ENCODE measurements at places on chromosomes 16 and 17.

DNA sequence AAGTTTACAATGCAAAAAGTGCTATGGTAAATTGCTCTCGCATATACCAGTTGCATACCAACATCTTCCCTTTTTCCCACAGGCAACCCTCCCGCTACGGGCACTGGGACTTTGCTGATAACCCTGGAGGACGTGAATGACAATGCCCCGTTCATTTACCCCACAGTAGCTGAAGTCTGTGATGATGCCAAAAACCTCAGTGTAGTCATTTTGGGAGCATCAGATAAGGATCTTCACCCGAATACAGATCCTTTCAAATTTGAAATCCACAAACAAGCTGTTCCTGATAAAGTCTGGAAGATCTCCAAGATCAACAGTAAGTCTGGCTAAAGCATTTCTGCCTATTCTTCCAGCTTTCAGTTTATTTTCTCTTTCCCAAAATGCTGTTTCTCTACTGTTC, 27.9 kb upstream of the HSBP1 start:
- DNase-seq: no peak

GRCh38 chr16:78289844-78290277, 190.4 kb downstream of the WWOX start:
- no peak for DNase-seq

DNA sequence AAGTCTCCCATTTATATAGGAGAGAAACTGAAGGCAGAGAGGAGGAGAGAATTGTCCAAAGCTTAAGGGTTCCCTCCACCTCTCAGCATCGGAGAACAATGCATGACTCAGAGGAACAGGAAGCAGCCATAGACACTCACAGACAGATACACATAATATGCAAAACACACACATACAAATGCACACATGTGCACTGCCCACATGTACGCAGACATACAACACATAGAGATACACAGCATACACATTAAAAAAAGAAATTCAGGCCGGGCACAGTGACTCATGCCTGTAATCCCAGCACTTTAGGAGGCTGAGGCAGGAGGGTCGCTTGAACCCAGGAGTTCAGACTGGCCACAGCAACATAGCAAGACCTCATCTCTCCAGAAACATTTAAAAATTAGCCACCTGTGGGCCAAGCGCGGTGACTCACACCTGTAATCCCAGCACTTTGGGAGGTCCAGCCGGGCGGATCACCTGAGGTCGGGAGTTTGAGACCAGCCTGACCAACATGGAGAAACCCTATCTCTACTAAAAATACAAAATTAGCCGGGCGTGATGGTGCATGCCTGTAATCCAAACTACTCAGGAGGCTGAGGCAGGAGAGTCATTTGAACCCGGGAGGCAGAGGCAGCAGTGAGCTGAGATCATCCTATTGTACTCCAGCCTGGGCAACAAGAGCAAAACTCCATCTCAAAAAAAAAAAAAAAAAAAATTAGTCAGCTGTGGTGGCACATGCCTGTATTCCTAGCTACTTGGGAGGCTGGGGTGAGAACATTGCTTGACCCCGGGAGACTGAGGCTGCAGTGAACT, 11.3 kb downstream of the ERAL1 start:
- no peak for DNase-seq

DNA sequence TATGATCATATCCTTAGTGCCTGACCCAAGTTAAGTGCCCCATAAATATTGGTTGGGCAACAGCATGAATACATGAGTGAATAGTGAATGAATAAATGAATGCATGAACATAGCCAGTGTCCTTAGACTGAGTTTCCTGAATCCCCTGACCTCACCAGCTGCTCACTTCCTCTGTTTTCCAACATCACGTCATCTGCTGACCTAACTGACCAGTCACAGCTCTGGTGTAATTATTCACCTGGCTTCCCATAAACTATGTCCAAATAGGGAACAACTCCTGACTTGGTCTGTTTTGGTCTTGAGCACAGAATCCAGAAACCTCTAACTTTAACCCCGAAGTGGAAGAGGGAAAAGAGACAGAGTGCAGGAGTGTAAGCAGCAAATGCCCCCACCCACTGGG, 83.4 kb downstream of the ASIC2 start:
- no peak for DNase-seq

GRCh38 chr16:72018470-72018869, 9.9 kb downstream of the DHODH start:
- no peak for DNase-seq

DNA sequence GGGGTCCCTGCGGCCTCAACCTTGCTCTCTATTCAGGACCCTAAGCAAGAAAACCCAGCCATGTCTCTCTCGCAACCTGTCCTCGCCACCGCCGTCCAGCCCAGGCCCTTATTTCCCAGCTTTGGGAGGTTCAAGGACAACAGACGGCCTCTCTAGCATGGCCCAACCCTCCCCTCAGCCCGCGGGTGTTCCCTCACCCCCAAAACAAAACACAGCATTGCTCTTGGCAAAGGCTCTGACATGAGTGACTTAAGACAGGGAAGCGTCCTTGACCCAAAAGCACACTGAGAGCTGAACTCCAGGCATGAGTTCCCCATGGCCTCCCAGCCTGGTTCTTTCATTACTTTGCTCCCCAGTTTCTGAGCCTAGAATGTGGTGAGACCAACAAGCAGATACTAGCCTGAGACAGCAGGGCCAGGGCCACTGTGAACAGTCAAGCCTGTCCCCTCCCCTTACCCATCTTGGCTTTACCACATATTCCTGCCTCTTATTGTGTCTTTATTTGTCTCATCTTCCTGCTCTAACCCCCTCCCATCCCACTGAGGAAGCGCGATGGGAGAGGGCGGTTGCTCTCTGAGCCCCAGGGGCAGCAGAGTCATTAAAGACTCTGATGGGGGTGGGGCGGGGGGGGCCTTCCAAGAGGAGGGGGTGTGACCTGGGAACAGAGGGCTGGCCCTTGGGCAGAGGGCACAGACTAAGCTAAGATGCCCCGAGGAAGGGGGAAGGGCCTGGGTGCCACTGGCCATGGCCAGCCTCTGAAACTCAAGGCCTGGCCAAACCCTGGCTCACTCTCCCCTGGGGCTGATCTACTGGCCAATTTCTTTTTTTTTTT, 11.8 kb downstream of the SREBF1 start:
- DNase-seq: no peak

DNA sequence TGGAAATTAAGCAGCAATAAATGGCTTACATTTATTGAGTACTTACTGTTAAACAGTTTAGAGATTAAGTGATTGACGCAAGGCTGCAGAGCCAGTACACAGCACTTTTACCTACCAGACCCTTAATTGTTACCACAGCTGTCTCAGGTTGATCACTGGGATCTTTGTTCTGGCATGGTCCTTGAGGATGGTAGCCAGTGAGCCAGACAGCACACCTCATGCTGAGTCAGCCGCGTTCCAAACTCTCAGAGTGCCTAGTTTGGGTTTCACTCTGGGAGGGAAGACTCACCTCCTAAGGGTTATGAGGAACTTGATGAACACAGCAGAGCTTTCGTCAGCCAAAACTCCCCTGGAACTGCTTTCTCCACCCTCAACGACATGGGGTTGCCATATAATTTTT, 20.4 kb downstream of the CDH3 start:
- no peak for DNase-seq

GRCh38 chr16:20026361-20027072, 47.2 kb downstream of the GPR139 start:
- no peak for DNase-seq

DNA sequence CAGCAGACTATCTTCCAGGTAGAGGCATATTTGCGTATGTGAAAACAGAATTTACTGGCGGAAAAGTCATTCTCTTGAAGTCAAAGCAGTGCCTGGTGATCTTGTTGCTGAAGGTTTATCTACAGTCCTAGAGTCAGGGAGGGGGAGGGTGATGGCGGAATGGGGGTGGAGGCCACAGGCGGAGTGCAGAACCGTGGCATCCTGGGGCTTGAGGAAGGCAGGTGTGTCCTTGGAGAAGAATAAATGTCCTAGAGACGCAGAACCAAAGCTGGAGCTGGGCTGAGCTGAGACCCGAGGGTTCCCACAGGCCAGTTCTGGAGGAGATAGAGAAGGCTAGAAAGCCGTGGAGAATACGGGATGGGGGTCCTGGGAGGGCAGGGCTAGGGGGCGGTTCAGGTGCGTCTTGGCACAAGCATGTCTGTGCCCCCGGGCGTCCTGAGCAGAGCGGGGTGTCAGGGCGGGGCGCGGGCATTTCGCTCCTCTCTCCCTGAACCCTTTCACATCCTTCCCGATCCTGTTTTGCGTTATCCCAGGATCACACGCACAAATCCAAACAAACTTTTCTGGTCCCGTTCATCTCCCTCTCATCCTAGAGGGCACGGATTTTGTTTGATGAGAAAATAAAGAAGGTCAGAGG, 76.9 kb upstream of the CREBBP start:
- no peak for DNase-seq

GRCh38 chr16:79698341-79698753, 97.8 kb upstream of the MAF start:
- DNase-seq: no peak

GRCh38 chr17:76834870-76835269, 33.3 kb upstream of the MGAT5B start:
- no peak for DNase-seq

- no peak for DNase-seq
Measured at GRCh38 chr17:14755002-14755401, 454.1 kb downstream of the HS3ST3B1 start.

DNA sequence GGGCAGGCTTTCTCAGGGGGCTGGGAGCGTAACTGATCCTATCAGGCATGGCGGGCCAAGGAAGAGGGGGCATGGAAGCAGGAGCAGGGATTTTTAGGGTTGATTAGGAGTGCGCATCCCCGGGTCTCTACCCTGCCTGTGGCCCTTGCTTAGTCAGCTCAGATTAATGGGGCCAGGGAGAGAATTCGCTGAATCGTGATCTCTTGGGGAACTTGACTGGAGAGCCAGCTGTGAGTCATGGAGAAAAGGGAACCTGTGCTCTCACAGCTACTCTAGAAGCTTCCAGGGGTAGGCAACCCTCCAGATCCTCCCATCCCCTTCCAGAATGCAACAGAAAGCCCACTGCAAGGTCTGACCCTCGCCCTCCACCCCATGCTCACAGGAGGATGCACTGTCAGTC, 3.6 kb downstream of the FOXN1 start:
- no peak for DNase-seq

DNA sequence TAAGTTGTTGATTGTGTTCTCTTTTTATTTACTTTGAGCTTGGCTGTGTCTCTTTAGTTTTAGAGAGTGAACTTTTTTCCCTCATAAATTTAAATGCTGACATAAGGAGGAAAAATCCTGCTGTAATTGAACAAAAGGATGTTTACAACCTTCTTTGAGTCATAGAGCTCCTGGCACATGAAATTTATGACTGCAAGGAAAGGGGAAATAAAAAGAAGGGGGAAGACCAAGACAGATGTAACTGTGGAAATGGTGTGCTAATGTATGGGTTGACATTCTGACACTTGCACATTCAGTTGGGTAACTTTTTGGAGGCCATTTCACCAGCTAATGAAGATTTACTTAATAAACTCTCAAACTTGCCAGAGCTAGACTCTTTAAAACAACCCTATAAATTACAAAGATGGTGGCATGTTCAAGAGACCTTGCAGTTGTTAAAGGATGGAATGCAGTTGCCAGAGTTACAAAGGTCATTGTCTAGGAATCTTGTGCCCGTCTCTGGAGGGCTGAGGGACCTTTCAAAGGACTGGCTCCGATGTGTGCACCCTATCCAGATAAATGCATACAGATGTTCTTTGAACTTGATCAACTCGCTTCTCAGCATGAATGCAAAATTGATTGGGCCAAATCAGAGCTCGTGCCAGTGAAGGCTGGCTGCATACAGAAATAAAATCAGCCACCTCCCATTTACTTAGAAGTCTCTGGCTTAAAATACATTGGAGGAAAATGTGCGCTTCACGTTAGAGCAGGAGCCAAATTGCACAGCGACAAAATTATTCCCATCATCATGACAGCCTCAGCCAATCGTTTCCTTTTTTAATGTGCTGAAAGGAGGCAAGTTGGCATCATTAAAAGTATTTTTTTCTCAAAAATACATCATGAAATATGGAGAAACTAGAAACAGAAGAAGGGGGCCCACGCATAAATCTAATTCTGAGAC, 289.0 kb upstream of the XYLT1 start:
- no peak for DNase-seq

- no peak for DNase-seq
Measured at GRCh38 chr17:66115246-66115645, 76.7 kb downstream of the CEP112 start.

DNA sequence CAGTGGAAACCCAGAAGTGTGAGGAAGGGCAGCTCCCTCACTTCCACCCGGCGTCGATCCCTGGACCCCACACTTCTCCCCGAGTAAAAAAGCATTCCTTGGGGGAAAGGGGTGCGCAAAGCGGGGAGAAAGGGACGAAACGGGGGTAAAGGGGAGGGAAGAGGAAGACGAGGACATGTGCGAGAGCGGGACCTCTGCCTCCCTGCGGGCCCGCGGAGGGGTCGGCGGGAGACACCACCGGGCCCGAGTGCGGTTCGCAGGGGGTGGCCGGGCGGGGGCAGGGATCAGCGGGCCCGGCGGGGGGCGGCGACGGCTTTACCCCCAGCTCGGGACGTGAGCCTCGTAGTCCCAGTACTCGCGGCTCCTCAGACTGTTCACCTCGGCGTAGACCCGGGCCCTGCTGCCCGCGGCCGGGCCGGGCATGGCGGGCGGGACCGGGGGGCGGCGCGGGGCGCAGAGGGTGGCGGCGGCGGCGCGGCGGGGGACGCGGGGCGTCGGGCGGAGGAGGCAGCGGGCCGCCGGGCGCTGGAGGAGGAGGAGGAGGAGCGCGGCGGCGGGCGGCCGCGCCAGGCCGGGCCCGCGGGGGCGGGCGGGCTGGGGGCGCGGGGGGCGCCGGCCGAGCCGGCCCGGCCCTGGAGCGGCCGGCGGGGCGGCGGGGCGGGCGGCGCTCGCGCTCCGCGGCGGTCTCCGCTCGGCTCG, 443 bp downstream of the CSNK2A2 start:
- no peak for DNase-seq

- no peak for DNase-seq
Measured at GRCh38 chr17:7729816-7730215, 12.3 kb downstream of the DNAH2 start.

GRCh38 chr17:42555122-42555622, 2.4 kb downstream of the HSD17B1 start:
- DNase-seq: no peak

DNA sequence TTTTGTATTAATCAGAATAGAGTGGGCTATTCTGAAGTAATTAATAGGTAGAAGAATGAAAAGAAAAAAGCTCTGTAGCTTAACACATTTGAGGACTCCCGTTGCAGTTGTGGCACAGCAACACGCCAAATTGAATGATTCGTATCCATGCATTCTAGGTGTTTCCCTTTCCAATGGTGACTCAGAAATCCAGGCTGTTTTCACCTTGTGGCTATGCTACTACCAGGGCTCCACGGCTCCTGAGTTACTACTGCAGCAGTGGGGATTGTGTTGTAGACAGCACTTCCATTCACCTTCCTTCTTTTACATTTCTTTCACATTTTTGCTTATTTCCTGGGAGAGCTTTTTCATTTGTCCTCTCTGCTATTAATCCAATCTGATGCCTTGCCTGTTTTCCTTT, 1616.4 kb downstream of the CDH8 start:
- no peak for DNase-seq

DNA sequence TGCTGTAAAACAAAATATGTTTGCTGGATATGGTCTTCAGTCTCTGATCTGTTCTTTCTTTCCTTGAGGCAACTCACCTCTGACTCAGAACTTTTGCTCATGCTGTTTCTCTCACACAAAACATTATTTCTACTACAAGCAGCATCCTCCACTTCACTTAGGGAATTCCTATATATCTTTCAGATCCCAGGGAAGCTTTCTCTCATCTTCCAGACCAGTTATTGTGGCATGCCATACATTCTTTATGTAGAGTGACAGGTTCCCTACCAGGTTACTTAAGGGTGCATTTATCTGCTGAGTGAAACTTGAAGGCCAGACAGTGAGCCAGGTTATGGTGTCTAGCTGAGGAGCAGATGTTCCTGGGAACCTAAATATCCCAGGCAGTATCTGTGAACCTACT, 1226.0 kb downstream of the CDH8 start:
- no peak for DNase-seq

All from stimulated activated CD4-positive, alpha-beta T cell treated with anti-CD3 and anti-CD28 coated beads, Interleukin-4, amount 100 ng/mL, for 4 hours (primary cell).